ENCODE measurements at places on chromosomes 1 and 21. TPM values are rescaled to one million over a fixed set of nuclear protein-coding genes. Genes with fewer than 3 reads are reported as not detected.

DNA sequence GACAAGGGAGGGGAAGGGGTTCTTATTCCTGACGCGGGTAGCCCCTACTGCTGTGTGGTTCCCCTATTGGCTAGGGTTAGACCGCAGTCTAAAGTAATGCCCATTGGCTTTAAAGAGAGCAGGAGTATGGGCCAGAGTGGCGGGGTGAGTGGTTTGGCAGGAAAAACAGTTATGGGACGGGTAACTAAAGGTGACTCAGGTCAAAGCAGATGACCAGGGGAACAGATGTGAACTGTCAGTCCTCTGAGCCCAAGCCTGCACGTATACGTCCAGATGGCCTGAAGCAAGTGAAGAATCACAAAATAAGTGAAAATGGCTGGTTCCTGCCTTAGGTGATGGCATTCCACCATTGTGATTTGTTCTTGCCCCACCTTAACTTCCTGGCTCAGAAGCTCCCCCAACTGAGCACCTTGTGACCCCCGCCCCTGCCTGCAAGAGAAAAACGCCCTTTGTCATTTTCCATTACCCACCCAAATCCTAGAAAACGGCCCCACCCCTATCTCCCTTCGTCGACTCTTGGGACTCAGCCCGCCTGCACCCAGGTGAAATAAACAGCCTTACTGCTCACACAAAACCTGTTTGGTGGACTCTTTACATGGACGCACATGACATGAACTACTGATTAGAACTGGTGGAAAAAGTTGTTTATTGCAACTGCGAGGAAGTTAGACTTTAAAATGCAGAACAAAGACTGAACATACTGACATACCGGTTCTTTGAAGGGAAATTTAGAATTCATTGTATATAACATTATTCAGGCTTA lies 758 bp upstream of the ATAD3B start:
- H3K4me3 ChIP-seq: peak overlapping the region; percentile 95
- peak overlapping the region; percentile 83 for H3K27ac ChIP-seq
- no peaks in the 10 kb centered on the region for H3K36me3 ChIP-seq
- peaks cover 5% of the 10 kb centered on the region for H3K4me1 ChIP-seq

- no peaks in the 10 kb centered on the region for H3K36me3 ChIP-seq
- no peak overlapping the region for H3K4me3 ChIP-seq
These were observed 120.1 kb downstream of the CCDC185 start for GRCh38 chr1:223513309-223513708.

DNA sequence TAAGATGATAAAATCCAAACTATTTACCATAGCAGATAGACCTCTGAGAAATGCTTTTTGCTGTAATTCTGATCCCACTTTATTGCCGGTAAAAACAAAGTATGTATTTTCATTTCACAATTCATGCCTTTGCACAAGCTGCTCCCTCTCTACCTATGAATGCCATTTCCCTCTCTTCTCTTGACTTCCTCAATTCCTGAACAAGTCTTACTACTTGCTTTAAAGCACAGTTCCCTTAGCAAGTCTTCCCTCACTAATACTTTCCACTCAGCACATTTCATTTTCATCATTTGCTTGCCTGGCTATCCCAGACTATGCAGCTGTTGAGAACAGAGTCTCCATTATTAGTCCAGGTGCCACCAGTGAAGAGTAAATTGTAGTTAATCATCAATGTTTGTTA lies 13.8 kb downstream of the GPATCH2 start:
- DNase-seq: no peak
- H3K27me3 ChIP-seq: no peaks in the 10 kb centered on the region
- no peak overlapping the region for H3K27ac ChIP-seq
- H3K36me3 ChIP-seq: peaks cover 34% of the 10 kb centered on the region

The KIF26B gene
- 7.8 TPM for total RNA-seq

The LIN28A gene
- not detected for total RNA-seq

The EGLN1 gene
- 51.8 TPM for total RNA-seq

Measured in GM23248 (cell line).